EH (cell line): ENCODE measurements at places on chromosomes 1 and 21.
A peak's percentile ranks its signal among the peaks of the same experiment; 100 is the strongest.

- DNase-seq, result peak; percentile 88
These were observed 26.1 kb downstream of the SPAG17 start for GRCh38 chr1:118158924-118159323.

DNA sequence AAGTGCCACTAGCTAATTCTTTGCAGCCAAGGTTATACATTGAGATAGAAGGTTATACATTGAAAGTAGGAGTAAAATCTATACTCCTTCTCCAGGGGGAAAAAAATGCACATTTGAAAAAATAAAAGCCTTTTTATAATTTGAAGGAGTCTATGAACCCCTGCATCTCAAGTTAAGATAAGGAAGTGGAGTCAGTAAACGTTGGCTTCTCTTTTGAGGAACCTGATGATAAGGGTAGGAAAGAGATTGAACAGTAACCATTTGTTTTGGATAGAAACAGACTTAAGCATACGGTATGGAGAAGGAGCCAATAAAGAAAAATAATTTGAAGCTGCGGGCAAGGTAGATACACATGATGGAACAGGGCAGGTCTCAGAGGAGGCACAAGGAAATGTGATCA lies 64.1 kb downstream of the RPAP2 start:
- DNase-seq, result no peak

- no peak for DNase-seq
These were observed 332.0 kb downstream of the OLFM3 start for GRCh38 chr1:101664726-101665125.

DNA sequence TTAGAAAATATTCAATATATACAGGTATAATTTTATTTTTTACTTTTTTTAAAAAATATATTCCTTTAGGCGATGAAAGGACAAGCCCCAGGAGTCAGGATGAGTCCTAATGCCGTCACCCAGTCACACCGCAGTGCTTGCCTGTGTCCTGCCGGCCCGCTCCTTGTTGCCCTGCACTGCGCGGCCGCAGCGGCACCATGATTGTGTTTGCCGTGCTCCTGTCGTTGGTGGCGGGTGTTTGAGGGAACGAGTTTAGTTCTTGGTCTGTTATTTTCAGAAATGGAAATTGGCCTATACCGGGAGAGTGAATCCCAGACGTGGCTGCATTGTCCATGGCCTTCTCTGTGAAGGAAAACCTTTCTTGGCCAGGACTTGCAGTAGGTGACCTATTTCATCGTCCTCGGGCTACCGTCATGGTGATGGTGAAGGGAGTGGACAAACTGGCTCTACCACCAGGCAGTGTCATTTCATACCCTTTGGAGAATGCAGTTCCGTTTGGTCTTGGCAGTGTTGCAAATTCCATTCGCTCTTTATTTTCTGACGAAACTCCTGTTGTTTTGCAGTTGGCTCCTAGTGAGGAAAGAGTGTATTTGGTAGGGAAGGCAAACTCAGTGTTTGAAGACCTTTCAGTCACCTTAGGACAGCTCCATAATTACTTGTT lies 45.9 kb upstream of the CRB1 start:
- no peak for DNase-seq

DNA sequence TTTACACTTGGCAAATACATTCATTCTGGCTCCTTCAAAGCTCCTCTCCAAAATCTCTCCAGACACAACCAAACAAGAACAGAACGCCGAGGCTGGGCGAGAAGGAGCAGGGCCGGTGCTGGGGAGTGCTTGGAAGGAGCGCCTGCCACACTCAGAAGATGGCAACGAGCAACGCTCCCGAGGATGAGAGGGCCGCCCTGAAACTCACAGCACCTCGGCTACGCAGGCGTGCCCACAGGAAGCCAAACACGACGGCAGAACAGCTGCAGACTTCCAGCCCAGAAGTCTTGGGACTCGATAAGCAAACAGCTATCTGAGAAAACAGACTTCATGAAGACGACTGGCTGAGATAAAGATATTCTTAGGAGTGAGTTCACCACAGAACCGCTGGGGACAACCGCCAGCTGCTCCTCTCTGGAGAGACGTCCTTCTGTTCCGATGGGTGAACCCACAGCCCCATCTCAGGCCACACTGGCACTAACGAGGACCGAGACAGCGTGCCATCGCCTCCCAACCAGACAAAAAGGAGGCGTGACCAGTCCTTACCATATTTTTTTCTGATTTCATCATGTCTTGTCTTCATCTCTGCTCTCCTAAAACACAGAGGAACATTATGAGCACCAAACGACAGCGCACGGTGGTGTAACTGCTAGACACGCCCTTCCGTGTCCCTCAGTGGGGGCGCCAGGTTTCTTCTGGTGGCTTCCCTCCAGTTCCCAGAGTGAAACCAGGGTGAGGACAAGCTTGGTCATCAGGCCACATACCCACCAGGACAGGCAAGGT lies 18.6 kb downstream of the PTTG1IP start:
- no peak for DNase-seq

GRCh38 chr1:116175611-116176010 lies 64.4 kb downstream of the MAB21L3 start:
- DNase-seq, result no peak

DNA sequence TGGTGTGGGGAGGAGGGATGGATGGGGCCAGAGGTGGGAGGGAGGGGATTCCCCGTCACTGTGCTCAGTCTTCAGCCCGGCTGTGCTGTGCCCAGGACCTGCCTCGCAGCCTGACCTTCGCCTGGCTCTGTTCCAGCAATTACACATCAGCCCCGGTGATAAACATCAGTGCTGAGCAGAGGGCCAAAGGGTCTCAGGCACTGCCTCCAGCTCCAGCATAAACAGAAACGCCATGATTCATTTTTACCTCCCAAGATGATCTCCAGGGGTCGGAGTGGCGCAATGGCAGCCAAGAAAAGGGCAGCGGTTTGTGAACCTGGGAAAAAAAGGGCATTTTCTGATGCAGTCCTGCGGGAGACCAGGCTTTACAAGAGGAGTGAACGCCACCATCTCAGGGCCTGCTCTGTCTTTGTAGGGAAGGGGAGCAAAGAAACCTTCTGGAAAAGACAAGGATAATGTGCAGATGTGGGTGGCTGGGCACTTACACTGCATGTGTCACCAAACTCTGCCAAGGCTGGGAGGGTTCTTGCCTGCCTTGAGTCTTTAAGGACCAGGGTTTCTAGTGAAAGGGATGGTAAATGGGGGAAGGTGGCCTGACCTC lies 28.1 kb downstream of the SHISA4 start:
- DNase-seq, result peak; percentile 96

- DNase-seq, result no peak
These were observed 117.7 kb upstream of the ETS2 start for GRCh38 chr21:38688068-38688467.

DNA sequence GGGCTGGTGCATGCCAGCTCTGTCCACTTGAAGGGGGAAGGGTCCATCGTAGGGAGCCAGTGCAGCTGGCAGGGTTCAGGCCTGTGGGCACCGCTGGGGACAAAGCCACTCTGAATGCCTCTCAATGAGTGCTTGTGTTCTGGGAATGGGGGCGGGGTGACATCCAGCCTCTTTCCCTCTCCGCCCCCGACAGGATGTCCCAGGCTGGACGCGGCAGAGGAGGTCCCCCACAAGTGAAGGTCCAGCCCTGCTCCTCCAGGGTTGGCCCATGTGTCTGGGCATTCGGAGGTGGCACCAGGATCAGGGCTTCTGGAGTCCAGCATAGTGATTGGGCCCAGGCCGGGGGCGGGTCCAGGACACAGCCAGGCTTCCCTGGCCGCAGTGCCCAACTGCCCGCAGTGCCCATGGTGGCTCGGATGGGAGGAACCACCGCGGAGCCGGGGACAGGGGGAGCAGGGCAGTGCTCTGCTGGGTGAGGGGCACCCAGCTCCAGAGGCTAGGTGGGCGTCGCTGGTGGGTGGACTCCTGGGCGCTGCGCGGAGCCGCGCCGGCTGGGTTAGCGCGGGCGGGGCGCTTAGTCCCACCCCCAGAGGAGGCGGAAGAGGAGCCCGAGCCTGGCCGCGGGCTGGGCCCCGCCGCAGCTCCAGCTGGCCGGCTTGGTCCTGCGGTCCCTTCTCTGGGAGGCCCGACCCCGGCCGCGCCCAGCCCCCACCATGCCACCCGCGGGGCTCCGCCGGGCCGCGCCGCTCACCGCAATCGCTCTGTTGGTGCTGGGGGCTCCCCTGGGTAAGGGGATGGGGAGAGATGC lies at the start of gene SHISA4:
SHISA4 (plus strand) TSS at position 617 of the 808 bp plus-strand sequence; CDS start at position 714, 97 bp downstream.
- DNase-seq, result peak; percentile 91

- no peak for DNase-seq
These were observed at the start of gene IL24 for GRCh38 chr1:206897175-206897574. Gene IL24 (plus strand): TSS chr1:206897443. CDS start chr1:206897833, 390 bp downstream.

DNA sequence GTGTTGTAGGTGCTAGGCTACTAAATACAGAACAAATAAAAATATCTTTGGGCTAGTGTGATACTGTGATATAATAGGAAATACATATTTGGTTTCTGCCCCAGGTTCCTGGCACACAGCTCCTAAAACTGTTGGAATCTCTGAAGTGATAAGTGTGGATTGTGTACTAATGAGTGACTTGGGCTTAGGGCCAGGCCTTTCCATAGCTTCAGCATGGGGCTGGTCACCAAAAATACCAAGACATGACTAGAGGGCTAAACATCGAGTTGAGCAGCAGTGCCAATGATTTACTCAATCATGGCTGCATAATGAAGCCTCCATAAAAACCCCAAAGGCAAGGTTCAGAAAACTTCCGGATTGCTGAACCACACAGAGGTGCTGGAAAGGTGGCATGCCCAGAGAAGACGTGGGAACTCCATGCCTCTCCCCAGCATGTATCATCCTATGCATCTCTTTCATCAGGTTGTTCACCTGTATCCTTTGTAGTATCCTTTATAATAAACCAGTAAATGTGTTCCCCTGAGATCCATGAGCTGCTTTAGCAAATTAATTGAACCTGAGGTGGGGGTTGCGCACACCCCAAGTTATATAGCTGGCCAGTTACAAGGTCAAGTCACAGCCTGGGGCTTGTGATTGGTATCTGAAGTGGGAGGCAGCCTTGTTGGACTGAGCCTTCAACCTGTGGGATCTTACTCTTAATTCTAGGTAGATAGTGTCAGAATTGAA lies 51.6 kb downstream of the ZMYM4 start:
- DNase-seq, result peak; percentile 69

GRCh38 chr1:33177996-33178540 lies 3.8 kb downstream of the TRIM62 start:
- no peak for DNase-seq

DNA sequence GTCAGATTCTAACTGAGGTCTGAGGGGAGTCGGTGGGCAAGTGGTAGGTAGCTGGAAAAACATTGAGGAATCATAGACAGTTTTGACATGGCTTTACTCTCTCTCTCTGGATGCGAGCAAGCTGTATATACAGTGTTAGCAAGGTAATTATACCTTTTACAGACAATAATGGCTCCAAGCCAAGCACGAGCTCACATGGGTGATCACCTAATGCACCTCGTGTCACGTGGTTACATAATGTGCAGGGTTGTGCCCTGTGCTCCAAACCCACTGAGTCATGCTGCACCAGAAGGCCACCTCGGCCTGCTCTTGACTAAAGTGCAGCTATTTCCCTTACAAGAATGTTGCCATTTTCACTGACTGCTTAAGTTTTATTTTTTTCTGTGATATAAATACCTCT lies 7.6 kb upstream of the CLCA2 start:
- no peak for DNase-seq

DNA sequence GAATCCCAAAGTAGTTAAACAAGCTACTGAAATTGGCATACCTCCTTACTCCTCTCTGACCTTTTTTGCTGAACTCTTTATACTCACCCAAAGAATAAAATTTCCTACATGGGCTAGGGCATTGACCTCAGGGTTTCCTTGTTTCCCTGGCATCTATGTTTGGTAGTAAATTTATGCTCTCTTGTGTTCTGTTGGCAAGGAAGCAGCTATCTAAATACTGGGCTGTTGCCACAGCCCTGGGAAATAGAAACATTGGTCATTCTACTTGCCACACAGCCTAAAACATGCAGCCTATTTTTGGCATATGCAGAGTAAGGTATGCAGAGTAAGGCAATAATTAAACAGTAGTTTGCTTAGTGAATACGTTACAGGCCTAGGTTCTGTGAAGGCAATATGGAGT lies 351.4 kb downstream of the HLX start:
- peak; percentile 61 for DNase-seq

DNA sequence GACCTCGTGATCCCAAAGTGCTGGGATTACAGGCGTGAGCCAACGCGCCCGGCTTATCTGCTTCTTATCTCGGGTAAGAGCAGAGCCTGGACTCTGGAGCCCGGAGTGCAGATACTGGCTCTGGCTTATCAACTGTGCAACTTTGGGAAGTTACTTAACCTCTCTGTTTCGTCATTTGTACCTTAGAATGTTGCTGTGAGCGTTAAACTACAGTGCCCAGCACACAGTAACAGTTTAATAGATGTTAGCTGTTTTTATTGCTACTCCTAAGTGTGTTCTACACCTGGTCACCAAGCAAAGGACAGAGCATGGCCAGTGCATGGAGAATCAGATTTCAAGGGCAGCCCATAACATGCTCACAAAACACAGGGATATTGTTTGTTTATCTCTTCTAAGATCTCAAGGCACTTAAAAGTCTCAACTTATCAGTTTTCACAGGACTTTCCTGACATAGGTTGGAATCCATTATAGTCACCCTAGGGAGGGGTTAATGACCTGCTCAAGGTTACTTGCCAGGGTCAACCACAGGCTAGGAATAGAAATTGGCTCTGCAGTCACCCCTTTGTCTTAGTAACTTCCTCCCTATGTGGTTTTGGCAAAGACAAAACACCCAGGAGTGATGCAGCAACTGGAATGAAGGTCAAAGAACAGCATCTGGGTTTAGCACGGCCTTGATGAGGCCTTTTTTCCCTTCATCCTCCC lies 22.5 kb upstream of the SRP9 start:
- peak; percentile 90 for DNase-seq

DNA sequence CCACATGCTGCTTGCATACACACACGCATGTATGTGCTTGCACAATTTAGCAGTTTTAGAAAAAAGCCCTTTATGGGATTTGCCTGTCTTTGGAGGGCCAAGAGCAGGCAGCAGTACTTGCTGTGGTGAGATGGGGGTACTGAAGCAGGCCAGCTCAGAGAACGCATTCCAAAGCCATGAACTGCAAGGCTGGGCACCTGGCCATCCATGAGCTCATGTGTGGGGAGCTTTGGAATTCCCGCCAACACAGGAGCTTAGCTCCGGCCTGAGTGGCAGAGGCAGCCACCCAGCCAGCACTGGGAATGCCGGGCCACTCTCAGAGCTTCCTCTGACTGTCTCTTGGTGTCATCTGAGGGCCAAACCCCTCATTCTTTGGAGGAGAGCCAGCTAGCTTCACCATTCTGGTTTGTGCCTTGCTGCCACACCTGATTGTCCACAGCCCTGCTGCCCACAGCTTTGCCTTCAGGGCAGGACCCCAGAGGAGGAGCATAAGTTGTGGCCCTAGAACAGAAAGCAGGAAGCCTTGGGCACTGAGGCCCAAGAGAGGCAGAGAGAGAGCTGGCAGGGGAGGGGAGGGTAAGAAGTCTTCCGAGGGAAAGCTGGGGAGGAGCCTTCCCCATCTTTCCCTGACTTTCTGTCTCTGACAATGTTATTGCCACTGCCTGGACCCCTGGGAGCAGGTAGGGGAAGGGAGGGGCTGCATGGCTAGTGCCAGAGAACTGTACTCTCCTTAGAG lies 92.1 kb upstream of the POU3F1 start:
- peak; percentile 98 for DNase-seq

GRCh38 chr21:46063734-46064680 lies 33.9 kb upstream of the COL6A2 start:
- no peak for DNase-seq
